ENCODE measurements at places on chromosomes 2 and 18.

GRCh38 chr2:98034745-98035144 lies 39.0 kb upstream of the TMEM131 start:
- no peak for DNase-seq

DNA sequence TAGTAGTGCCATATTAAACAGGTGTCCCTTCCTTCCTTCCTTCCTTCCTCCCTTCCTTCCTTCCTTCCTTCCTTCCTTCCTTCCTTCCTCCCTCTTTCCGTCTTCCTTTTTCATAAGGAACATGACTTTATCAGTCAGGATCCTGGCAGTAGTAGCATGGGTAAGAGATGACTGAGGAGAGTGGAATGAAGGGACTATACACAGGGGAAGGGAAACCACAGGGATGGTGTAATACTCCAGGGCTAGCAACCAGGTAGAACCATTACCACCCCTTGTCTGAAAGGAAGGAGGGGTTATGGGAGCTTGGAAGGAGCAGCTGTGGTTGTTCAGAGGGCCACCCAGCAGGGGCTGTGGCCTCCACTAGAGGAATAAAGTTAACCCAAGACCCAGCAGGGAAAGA lies 23.2 kb upstream of the KDM3A start:
- no peak for DNase-seq

DNA sequence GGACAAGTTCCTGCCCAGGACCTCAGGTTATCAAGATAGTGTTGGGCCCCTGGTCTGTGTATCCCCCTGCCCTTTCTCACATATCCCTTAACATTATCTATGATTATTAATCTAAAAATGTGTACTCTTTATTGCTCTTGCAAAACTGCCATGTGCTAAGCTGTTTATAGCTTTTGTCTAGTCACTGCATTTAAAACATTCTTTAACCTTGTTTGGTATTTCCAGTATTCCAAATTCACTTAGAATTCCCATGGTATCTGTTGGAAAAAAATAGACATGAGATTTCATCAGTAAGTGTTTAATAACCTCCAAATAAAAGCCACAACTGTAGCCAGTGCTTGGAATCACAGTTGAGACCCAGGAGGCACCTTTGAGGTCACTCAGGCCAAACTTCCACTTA lies 16.2 kb upstream of the GLS start:
- DNase-seq, result no peak

GRCh38 chr2:172734711-172735581 lies 699 bp upstream of the RAPGEF4 start:
- DNase-seq, result no peak

DNA sequence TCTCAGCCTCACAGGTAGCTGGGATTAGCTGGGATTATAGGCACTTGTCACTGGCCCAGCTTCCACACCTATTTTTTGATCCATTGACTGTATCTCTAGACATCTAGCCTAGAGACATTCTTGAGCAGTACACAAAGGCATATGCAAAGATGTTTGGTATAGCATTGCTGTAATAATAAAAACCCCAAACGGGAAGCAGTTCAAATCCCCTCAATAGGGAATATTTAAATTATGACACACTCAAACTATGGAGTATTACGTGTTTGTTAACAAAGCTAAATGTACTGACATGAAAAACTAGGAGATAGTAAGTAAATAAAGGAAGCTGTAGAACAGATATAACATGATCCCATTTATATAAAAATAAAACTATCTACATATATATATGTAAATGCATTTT lies 27.7 kb downstream of the DOK1 start:
- DNase-seq, result no peak
